Osteoblast (primary cell): ENCODE measurements at places on chromosomes 16 and 17. TPM values are rescaled to one million over a fixed set of nuclear protein-coding genes. Genes with fewer than 3 reads are reported as not detected.

Gene CORO1A
- total RNA-seq: 0.36 and 0.59 TPM in 2 replicates

Gene PER1
- total RNA-seq: 11.2 and 16.6 TPM in 2 replicates

Gene PLCD3
- total RNA-seq: 31.5 and 47.7 TPM in 2 replicates

Gene PPM1E
- under 0.01 TPM in 2 replicates for total RNA-seq

Gene MYH1
- total RNA-seq: not detected in 2 replicates

Gene ATP2A1
- 0.29 and 0.36 TPM in 2 replicates for total RNA-seq

Gene MT1M
- total RNA-seq: 8.5 and 8.7 TPM in 2 replicates

Gene RPTOR
- total RNA-seq: 26.5 and 27.9 TPM in 2 replicates

Gene CTRB1
- total RNA-seq: not detected in 2 replicates

Gene KRT32
- not detected in 2 replicates for total RNA-seq

Gene WFIKKN2
- total RNA-seq: under 0.01 TPM in 1 of 2 replicates, not detected in the other

Gene CDRT15L2
- total RNA-seq: not detected in 2 replicates

Gene ITGB4
- total RNA-seq: 0.29 and 0.36 TPM in 2 replicates

Gene ANKRD40CL
- total RNA-seq: 0.36 TPM in 1 of 2 replicates, not detected in the other

Gene MRPL28
- total RNA-seq: 50.7 and 55.4 TPM in 2 replicates

Gene MMP25
- total RNA-seq: under 0.01 TPM in 1 of 2 replicates, not detected in the other

Gene TBC1D26
- under 0.01 TPM in 1 of 2 replicates, not detected in the other for total RNA-seq

Gene RAB26
- 0.36 and 0.59 TPM in 2 replicates for total RNA-seq

Gene NAA38
- 25.3 and 29.7 TPM in 2 replicates for total RNA-seq

Gene ZACN
- not detected in 2 replicates for total RNA-seq

Gene ABCC3
- total RNA-seq: 12.4 and 28.6 TPM in 2 replicates

Gene PRSS33
- total RNA-seq: not detected in 2 replicates

Gene DHX58
- total RNA-seq: 18.5 and 23.0 TPM in 2 replicates

Gene VAT1L
- total RNA-seq: under 0.01 TPM in 1 of 2 replicates, not detected in the other
